ENCODE measurements at places on chromosomes 7 and 10. TPM values are rescaled to one million over a fixed set of nuclear protein-coding genes. Genes with fewer than 3 reads are reported as not detected.

Gene ARHGAP19
- 8.8 TPM for total RNA-seq

Gene FAM25G
- total RNA-seq = 4.3 TPM

Gene NCF1
- 5.2 TPM for total RNA-seq

Gene MAP3K8
- total RNA-seq = 12.3 TPM

Gene GALNT17
- total RNA-seq = 1.6 TPM

Gene CNPY1
- total RNA-seq = not detected

Gene CTAGE6
- 0.44 TPM for total RNA-seq

Gene IQUB
- total RNA-seq = not detected

Gene PPP1R17
- not detected for total RNA-seq

Gene FEZF1
- not detected for total RNA-seq

GRCh38 chr7:1466524-1467271 is 7.4 kb upstream of the MICALL2 start:
- peak; percentile 89 for DNase-seq

GRCh38 chr7:65307651-65308299 is 65.9 kb upstream of the ZNF92 start:
- peak; percentile 24 for DNase-seq

GRCh38 chr10:123016228-123016627 is 7.4 kb downstream of the ACADSB start:
- DNase-seq = no peak

DNA sequence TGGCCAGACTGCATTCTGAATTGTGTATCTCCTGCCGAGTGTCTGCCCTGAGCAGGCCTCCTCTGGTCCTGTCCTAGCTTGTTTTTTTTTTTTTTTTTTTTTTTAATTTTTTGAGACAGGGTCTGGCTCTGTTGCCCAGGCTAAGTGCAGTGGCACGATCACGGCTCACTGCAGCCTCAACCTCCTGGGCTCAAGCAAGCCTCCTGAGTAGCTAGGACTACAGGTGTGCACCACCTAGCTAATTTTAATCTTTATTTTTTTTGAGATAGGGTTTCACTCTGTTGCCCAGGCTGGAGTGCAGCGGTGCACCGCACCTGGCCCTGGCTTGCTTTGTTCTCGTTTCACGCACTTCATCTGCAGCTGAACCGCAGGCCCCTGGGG is 23.5 kb downstream of the COL26A1 start:
- no peak for DNase-seq

DNA sequence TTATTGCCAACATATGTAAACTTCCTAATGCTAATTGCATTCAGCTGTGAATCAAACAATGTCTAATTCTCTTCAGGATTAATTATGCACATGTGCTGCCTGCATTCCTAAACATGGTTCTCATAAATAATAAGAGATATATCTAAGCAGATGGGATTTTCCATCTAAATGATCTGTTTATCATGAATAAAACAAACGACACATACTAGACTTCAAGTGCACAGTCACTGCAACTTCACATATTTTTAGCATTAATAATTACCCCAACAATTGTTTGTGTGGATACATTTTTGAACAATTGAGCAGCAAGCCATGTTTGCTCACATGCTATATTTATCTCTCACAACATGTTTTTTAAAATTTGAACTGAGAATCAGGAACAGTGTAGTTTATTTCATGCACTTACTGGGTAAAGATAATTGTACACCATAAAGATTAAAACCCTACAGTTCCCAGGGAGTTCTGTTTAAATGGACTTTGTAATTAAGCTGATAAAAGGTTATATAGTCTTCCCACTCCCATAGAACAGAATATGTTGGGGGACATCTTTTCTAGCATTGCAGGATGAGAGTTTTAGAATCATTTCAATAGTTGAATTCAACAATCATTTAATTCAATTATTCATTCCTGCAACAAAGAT is 378.5 kb downstream of the MDFIC start:
- DNase-seq = no peak

- DNase-seq = no peak
Measured at GRCh38 chr10:78028438-78029268, 662 bp downstream of the POLR3A start.

DNA sequence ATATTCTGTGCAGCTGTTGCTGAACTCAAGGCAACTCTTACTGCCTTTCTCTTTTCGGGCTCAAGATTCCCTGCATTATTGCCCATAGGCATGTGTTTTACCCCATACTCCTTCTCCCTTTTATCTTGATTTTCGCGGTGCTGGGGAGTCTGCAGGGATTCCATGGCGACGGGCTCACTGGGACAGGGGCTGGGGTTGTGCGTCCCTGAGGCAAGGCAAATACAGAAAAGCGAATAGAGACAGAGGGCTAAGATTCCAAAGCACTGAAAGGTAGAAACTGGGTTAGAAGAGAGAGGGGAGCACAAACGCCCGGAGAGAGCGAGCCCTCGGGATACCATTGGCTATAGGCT is 519 bp upstream of the RPP38 start:
- DNase-seq = no peak

GRCh38 chr7:30263090-30263710 is 21.2 kb upstream of the ZNRF2 start:
- DNase-seq = peak; percentile 13

DNA sequence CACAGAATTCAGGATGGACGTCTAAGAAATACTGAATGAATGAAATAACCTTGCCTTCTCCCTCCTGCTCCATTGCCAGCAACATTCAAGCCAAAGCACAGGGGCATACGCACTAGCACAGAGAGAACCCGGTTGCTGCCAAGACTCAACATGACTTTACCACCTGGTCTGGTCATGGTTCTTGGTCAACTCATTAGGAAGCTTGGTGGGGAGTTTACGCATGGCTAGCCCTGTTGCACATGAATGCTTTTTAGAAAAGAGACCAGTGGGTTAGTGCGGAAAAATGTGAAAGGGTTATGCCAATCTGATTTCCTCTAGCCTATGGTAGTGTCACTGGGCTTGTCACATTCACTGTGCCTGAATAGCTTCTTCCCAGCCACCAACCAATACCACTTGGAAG is 187.6 kb upstream of the NEBL start:
- no peak for DNase-seq

DNA sequence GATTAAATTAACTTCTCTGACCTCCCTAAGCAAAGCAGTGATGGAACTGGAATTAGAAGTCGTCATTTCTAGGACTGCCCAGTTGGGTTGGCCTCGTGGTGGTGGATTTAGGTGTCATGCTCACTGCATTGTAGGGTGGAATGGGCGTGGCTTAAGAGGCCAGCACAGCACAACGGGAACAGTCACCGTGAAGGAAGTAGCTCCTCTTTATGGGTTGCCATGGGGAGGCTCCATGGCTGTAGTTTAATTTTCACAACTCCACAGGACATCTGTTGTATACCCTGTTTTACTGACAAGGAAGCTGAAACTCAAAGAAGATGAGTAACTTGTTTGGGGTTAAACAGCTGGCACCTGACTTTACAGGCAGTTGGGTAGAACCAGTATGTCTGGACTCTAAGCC is 208.3 kb downstream of the CELF2 start:
- peak; percentile 64 for DNase-seq

GRCh38 chr7:1355568-1356340 is 103.5 kb downstream of the MICALL2 start:
- DNase-seq = peak; percentile 50

GRCh38 chr7:3673524-3673923 is 372.5 kb downstream of the SDK1 start:
- peak; percentile 61 for DNase-seq

- DNase-seq = no peak
Measured at GRCh38 chr10:42476101-42476500, 162.3 kb downstream of the ZNF33B start.

GRCh38 chr10:113493882-113494301 is 59.0 kb upstream of the HABP2 start:
- DNase-seq = no peak

DNA sequence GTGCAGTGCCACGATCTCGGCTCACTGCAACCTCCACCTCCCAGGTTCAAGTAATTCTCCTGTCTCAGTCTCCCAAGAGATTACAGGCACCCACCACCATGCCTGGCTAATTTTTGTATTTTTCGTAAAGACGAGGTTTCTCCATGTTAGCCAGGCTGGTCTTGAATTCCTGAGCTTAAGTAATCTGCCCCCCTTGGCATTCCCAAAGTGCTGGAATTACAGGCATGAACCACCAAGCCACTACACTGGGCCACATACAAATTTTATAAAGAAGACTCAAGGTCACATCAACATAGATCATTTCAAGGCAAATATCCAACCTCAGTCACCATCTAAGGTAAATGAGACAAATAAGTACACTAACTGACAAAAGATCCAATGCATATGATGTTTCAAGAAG is 32.1 kb downstream of the IGF2BP3 start:
- no peak for DNase-seq

- DNase-seq = no peak
Measured at GRCh38 chr10:125201108-125201524, 40.8 kb upstream of the CTBP2 start.

GRCh38 chr10:107474650-107475049 is 310.1 kb upstream of the SORCS1 start:
- no peak for DNase-seq

GRCh38 chr10:4704034-4704545 is 121.9 kb upstream of the AKR1E2 start:
- no peak for DNase-seq

DNA sequence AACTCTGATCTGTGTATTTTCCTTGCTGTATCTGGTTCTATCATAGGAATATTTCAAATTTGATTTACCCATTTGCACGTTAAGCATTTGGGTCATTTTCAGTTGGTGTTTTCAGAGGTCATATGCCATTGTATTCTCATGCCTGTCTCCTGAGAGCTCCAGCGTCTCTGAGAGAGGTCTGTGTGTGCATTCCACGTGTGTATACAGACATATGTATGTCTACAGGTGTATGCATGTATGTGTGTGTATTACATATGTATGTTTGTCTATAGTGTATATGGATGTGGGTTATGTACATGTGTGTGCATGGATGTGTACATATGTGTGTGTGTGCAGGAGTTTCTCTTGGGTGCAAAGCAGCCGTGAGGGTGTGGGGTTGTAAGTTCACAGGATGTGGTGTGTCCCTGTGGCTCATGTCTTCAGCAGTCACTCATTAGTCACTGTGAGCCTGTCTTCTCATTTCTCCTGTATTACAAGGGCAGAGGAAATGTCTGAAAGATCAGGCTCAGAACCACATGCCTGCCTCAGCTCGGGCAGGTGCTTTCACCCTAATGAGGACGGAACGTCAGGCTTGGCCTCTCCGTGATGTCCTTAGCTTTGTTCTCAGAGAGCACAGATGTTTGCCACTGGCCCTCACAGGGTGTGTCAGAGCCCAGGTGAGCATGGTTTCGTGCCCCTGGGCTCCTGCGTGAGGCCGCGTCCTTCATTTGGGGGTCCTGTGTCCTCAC is 101.6 kb downstream of the NKX6-2 start:
- no peak for DNase-seq

GRCh38 chr10:84302223-84302622 is 26.2 kb upstream of the CCSER2 start:
- no peak for DNase-seq

- DNase-seq = no peak
Measured at GRCh38 chr7:106326594-106327537, 42.1 kb upstream of the NAMPT start.

DNA sequence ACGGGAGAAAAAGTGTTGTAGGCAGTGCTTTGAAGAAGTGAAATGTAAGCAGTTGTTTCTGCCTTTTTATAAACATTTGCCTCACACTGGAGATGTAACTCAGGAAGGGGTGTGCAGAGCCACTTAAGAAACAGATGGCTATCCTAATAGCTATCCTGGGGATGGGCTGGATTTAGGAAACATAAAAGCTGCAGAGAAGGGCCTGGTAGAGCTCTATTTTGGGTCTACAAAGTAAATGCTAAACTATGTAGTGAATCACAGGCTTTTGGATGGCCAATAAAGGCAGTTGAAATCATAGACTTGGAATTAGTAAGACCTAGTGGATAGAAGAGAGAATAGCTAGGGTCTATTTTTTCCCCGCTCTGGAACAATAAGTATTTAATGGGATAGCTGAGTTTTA is 79.9 kb upstream of the AGR3 start:
- no peak for DNase-seq

Data from mucosa of descending colon (tissue), 3 donors.